ENCODE measurements at places on chromosomes 7 and 10.

DNA sequence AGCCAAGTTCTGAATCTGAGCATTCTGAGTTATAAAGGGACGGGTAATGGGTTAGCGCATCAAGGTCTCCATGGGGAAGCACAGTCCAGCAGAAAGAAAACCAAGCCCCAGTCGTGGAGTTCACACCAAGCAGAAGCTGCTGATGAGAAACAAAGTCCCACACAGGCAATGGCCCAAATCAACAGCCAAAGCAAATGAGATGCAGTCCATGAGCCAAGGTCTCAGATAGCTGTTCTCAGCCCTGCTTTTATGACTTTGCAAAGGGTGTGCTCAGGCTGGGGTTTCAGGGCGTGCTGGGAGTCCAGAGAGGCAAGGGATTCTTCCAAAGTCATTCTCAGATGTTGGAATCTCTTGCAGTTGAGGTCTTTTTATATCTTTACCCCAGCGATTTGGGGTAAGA lies 32.0 kb downstream of the THNSL1 start:
- DNase-seq: no peak

GRCh38 chr7:27526611-27527347 lies 135.9 kb downstream of the HIBADH start:
- DNase-seq: no peak

GRCh38 chr10:114876169-114876568 lies 54.6 kb downstream of the FHIP2A start:
- no peak for DNase-seq

- DNase-seq: no peak
Observed at GRCh38 chr7:20200361-20200760, 16.8 kb downstream of the MACC1 start.

DNA sequence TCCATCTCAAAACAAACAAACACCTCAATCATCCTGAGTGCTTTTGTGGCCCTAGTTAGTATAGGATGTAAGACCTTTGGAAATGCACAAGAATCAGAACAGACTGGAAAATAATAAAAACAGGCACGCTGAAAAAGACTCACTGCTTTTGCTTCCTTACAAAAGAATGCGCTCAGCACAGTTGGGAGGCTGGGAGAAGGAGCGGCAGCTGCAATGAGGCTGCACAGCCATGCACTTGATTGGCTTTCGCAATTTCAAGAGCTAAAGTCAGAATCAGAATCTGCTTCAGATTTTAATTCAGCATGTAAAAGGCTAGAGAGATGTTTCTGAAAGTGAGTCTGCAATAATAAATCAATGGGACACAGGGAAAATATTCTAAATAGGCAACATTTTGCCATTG lies 97.2 kb downstream of the FRMD4A start:
- no peak for DNase-seq

GRCh38 chr10:14008740-14009080 lies 322.0 kb downstream of the FRMD4A start:
- no peak for DNase-seq

DNA sequence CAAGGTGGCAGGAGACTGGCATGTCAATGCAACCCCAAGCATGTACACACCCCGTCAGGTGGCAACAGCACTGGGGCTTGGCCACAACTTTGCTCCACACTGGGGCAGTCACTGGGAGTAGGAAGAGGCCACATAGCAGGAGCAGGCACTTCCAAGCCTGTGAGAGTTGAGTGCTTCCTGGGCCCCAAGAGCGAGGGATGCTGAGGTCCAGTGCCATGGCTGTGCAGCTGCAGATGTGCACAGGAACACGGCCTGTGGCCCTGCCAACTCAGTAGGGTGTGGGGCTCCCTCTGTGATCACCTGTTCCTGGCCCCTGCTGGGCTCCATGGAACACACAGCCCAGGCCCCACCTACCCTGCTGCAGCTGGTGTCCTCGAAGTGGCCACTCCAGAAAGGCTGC lies 932.8 kb upstream of the SORCS1 start:
- no peak for DNase-seq

- DNase-seq: no peak
Observed at GRCh38 chr7:77428777-77429231, 12.7 kb upstream of the GSAP start.

GRCh38 chr7:31326416-31326815 lies 14.1 kb downstream of the NEUROD6 start:
- no peak for DNase-seq

- DNase-seq: no peak
Observed at GRCh38 chr10:106682175-106682574, 482.3 kb downstream of the SORCS1 start.

DNA sequence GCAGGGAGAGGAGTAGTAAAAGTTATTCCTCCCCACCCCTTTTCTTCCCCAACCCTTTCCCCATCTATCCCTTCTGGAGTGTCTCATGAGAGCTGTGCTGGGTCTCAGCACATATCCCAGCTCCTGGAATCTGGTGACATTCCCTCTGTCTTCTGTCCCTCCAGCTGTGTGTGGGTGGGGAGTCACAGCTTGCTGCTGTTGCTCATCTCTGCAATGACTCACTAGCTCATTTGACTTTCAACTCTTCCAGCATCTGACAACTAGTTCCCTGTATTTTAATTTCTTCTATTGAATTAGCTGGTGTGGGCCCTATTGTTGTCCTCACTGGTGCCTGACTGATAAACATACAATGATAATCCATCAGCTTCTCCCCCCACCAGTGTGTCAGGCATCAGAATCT lies 198.9 kb upstream of the AUTS2 start:
- no peak for DNase-seq

DNA sequence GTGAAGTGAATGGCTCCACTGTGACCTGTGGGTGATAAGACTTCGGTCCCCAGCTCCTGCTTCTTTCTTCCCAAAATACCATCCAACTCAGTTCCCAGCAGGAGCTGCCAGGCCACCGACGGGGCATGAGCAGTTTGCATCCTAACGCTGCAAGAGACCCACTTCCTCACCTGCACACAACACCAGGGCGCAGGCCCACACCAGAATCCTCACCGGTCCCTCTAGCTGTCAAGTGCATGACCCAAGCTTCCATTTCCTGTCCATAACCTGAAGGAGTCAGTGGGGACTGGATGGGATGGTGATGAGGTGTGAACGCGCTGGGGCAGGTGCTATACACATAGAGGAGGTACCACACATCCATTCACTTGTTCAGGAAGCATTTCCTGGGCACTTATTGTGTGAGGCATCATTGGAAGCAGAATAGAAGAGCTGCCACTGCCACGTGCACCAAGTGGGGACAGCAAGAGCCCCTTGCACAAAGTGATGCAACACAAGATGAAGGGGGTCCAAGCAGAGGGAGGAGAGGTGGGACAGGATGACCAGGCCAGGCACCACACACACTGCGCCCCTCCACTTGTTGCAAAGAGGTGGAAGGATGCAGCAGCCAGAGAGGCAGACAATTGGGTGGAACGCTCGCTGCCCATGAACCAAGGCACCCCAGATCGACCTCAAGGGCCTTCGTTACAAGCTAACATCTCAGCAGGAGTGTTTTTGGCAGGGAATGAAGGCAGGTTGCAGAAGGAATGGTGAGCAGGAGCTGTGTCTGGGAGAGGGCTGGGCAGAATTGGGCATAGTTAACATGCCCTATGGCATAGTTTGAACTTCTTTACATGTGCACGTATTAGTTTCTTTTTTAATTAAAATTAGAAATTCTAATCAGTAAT lies 605.8 kb upstream of the MGMT start:
- DNase-seq: no peak

DNA sequence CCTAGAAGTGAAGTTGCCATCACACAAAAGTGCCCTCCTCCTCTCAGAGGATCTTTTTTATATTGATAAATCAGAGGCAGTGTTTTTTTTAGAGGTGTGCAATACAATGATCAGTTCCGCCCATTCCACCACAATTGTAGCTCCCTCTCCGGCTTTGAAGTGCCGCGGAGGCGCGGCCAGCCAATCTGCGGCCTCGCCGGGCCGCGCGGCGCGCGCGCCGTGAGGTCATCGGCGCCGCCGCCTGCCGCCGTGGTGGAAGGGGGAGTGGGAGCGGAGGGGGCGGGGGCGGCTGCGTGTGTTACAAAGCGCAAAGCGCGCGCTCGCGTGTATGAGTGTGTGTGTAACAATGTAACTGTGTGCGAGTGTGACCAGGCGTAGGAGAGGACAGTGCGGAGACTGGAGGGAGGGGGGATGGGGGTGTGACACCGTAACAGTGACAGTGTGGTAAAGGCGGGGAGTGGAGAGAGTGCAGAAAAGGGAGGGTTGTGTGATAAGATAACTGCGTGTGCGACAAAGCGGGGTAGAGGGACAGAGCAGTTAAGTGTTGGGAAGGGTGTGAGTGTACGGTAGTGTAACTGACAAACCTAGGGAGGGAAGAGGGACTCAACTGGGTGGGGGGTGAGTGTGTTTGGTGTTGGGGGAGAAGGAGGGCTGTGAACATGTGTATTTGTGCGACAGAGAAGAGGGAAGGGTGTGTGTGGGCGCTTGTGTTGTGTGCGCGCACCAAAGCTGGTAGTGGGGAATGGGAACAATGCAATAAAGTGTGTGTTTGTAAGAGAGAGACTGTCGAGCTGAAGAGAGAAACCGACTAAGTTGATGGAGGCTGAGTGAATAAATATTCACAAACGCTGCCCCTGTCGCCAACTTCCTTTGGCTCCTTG lies at the start of gene SP8:
TSS of gene SP8 (minus strand) at position 108 of the 881 bp plus-strand sequence. CDS start at position 20, 88 bp downstream.
- DNase-seq: no peak

DNA sequence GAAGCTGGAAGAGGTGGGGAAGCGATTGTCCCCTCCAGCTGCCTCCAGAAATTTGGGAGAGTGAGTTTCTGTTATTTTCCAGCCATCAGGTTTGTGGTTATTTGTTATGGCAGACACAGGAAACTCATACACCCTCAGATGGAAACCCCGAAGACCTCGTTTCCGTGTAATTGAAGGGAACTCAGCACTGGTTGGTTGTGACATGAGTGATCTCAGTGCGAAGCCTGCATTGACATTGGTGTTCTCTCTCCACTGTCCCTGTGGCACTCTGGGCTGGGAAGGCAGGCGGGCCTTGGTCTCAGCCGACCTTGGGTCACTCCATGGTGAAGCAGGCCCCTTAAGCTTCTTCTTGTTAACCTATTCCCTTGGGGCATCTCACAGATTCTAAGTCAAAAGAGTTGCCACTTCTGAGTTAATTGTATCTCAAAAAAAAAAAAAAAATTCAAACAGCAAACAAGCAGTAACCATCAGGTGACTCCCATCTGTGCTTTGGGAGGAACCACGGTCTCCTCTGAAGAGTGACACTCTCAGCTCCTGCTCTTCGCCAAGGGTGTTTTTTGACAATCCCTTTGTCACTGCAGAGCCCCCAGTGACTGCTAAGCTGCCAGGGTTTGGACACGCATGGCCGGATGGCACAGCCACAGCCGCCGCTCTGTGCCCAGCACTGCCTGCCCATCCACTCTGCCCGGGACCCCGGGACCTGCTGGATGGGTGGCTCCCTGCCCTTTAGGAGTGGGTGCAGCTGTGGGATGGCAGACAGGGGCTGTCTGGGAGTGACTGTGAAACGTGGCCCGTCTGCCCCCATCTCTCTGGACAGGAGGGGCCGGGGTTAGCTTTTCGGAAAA lies 233.6 kb downstream of the PRPF18 start:
- DNase-seq: no peak

DNA sequence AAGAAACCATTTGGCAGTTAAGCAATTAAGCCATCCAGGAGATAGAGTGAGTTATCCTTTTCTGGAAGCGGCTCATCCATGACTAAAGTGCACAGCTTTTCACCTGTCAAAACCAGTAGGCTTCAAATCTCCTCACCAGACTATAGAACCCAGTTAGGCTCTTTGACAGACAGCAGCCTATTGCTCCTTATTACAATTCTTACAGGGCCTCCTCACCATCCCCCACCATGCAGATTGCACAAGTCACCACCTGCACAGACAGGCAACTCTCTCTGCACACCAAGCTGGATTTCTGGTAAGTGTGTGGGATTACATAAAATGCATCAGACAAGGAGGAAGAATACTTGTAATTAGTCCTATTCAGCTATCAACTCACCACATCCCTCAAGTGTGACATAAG lies 301.6 kb downstream of the SNX13 start:
- no peak for DNase-seq

DNA sequence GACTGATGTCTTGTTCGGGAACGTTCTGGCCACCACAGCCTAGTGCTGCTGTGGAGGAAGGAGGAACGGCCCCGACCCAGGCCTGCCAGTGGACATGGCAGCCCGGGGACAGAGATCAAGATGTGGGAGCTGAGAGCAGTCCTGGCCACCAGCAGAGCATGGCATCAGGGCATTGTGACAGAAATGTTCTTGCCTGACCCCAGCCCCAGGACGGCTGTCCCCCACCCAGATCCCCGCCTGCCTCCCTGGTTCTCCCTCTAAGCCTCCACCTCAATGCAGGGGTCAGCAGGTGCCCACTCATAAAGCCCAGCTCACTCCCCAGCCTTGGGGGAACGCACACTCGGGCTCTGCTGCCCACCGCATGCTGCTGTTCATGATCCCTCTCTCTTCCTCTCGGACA lies 42.9 kb upstream of the HSPA12A start:
- no peak for DNase-seq

DNA sequence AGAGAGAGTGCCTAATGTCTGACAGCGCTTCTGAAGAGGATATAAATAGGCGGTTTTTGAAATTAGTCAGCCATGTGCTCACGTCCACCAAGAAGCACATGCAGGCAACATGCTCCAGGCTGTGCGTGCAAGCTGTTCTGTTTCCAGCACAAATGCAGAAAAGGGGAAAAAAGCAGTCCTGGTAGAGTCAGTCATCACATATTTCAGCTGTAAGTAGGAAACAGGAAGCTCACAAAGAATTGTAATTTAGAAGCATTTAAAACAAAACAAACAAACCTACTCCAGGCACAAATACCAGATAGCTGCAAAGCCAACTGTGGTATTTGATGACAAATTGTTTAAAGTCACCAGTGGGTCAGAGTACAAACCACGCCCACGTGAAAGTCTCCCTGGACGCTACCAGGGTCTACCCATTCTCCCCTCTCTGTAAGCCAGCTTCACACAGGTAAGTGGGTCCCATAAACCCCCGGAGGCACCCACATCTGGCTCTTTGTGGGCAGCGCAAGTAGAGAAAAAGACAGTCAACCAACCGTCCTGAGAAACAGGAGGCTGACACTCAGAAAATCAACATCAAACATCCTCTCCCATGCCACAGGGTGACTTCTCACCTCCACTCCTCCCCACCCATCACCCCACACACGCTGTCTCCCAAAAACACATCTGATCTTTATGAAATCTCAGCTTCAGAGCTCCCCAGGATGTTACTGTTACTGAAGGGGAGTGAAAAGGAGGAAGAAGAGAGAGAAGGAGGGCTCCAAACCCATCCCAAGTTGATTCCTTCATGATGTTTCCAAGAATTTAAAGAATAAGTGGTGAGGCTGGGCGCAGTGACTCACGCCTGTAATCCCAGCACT lies 186.4 kb downstream of the FAM107B start:
- DNase-seq: no peak

- no peak for DNase-seq
Observed at GRCh38 chr10:77149001-77149400, 488.6 kb downstream of the KCNMA1 start.

DNA sequence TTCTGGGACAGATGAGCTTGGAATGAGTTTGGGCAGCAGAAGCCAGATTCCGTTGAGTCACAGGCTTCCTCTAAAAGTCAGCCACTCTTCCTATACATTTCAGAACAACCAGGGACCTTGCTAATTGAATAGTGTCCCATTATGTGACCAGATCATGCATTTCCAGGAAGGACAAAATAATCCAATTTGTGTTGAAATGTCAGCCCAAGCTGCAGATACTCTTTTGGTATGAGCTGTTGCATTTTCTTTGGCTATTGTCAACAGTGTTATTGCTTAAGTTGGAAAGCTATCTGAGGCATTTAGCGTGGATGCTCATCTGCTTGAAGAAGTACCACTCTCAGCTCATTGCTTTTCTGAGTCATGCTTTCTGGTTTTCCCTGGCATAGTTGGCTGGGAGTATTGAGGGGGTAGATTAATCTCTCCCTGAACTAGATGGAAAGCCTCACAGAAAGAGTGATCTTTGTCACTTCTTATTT lies 223.7 kb upstream of the HABP2 start:
- DNase-seq: no peak

- no peak for DNase-seq
Observed at GRCh38 chr10:72298592-72299519, 25.1 kb downstream of the DDIT4 start.

All from activated T-cell treated with anti-CD3 and anti-CD28 coated beads for 4 hours (primary cell).